ENCODE measurements at places on chromosomes 1 and 21.

GRCh38 chr1:229640455-229640854 is 14.4 kb downstream of the URB2 start:
- DNase-seq = no peak

- no peak for DNase-seq
Observed at GRCh38 chr1:183945428-183946319, 91.9 kb downstream of the COLGALT2 start.

DNA sequence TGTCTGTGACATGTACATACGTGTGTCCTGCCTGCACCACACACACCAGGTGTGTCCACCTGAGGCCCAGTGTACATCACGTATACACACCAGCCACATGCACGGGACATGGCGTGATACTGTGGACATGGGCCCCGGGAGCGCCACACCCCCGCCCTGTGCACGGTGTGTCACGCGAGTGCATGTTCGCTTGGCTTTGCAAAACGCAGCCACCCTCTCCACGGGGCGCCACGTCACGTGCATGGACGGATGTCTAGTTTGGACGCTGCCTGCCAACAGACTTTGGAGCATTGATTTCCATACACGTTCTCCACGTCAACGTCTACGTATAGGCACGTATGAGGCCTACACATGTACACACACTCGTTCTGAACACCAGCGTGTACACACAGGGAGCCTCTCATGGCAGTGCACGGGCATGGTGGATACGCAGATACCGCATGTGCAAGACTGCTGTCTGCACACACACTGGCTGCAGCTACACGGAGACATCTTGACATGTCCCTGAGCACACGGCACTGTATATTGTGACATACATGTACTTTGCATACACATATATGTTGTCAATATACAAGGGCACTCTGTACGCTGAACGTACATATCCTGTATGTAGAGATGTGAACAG is 2.7 kb downstream of the TMEM240 start:
- no peak for DNase-seq

GRCh38 chr1:110155878-110156522 is 5.7 kb downstream of the SLC6A17 start:
- no peak for DNase-seq

GRCh38 chr1:187514110-187514509 is 685.4 kb downstream of the PLA2G4A start:
- DNase-seq = no peak

GRCh38 chr21:20572582-20572981 is 425.6 kb upstream of the NCAM2 start:
- no peak for DNase-seq

DNA sequence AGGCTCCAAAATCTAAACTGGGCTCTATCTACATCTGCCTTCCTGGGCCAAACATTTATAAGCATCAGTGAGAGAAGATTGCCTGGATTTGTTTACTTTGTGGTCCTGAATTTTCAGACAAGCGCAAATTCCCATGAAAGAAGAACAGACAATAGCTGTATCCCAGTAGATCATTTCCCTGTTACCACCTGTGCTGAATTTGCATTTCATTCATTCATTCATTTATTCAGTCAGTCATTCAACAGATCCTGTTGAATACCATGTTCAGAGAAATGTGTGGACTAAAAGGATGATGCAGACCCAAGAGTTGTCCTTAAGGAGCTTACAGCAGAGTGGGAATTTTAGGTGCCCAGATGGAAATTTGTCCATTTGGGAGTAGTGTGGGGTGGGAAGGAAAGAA is 2.2 kb downstream of the PGM1 start:
- no peak for DNase-seq

DNA sequence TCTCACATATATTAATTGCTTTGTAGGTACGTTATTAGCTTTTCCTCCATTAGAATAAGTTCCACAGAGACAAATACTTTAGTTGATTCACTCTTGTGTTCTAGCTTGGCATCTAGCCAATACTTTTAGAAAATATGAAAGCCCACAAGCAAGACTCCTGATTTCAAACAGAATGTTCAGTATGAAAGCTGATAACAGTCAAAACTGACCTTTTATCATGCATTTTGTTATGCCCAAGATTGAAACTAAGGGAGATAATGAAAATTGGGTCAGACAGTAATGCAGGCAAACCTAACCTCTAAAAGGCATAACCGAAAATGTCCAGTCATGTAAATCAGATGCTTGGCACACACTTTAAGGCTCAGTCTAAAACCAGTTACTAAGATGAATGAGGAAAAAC is 61.7 kb downstream of the ERICH3 start:
- DNase-seq = no peak

- no peak for DNase-seq
Observed at GRCh38 chr1:156889802-156890580, 3.5 kb upstream of the PEAR1 start.

DNA sequence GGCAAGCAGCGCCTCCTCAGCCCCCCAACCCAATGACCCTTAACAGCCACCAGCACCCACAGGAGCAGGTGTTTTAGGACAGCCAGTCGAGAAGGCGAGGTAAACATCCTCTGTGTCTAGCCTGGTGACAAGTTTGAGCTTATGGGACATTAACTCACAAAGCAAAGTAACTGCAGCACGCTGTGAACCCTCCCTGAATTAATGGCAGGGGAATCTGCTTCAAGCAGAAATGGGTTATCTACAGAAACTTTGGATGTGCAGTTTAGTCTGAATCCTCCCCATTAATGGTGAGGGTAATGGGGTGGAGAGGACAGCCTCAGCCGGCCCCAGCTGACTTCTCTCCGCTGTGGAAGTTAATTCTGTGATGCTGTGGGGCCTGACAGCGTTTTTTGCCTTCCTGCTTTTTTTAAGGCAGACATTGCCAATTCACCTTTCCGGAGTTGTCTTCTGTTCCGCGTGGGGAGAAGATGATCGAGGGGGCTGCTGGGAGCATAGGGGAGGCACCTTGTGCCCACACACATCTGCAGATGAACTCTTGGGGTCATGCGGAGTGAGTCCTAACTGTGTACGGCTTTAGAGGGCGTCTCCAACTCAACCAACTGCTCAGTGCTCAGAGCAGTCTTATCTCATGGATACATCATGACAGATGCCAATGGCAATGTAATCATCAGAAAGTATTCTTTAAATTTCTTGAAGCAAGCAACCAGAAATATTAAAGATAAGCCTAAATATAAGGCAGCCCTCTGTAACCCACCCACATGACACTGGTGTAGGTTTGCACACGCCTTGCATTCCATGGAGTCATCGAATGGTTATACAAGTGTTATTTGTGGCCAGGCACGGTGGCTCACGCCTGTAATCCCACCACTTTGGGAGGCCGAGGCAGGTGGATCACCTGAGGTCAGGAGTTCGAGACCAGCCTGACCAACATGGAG is 41.0 kb downstream of the POFUT2 start:
- DNase-seq = no peak

DNA sequence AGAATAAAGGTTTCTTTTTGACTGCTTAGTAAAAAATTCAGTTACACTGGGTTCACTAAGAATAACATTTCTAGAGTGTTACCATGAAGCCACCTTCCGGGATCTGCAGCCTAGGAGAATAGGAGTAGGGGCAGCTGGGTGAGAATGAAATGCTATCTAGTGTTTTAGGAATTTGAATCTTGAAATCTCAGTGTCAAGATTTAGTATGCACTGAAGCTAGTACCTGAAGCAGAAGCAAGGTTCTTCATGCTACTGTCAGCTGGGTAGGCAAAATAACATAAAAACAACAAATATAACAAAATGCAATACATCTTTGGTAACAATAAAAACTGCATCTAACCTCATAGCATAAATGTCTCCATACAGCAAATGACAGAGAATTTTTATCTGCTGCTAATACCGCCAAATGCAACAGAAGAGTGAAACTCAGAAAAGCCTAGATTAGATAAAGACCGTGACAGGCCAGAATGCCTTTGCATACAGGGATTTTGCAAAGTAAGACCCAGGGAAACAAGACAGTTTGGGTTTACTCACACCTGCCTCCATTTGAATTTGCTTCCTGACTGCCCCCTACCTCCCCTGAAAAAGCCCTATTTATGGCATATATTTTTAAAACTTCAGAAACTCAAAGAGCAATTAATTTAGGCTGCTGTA is 58.2 kb downstream of the GADD45A start:
- no peak for DNase-seq

DNA sequence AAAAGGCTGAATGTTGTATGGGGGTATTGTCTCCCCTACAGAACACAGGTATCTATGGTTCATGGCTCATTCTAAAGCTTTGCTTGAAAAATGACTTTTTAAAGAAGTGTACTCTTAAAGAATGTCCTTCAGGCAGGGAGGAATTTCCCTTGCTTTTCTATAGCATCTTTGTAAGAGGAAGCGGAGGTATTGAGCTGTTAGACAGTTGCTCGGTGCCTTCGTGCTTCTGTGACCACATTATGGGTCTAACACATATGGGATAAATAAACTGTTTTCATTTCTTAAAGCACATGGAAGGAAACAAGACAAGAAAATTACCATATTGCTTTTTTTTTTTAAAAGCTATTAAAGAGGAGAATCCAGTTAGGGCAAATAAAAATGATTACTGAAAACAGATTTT is 182.9 kb downstream of the NTNG1 start:
- no peak for DNase-seq

GRCh38 chr1:151737479-151737878 is 16.2 kb downstream of the RIIAD1 start:
- no peak for DNase-seq

DNA sequence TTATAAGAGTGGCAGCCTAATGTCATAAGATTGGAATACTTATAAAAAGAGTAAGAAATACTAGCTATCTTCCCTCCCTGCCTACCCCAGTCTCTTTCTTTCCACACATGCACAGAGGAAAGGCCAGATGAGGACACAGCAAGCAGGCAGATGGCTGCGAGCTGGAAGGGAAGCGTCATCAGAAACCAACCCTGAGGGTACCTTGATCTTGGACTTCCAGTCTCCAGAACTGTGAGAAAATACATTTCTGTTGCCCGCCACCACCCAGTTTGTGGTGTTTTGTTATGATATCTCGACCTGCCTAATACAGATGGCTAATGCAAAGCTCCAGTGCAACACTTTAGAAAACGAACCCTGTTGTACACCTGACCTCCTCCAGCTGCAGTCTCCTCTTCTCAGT is 2.3 kb upstream of the OR2C3 start:
- no peak for DNase-seq

GRCh38 chr21:30048570-30048969 is 108.8 kb upstream of the GRIK1 start:
- no peak for DNase-seq

GRCh38 chr1:240522122-240522822 is 89.7 kb downstream of the GREM2 start:
- no peak for DNase-seq

DNA sequence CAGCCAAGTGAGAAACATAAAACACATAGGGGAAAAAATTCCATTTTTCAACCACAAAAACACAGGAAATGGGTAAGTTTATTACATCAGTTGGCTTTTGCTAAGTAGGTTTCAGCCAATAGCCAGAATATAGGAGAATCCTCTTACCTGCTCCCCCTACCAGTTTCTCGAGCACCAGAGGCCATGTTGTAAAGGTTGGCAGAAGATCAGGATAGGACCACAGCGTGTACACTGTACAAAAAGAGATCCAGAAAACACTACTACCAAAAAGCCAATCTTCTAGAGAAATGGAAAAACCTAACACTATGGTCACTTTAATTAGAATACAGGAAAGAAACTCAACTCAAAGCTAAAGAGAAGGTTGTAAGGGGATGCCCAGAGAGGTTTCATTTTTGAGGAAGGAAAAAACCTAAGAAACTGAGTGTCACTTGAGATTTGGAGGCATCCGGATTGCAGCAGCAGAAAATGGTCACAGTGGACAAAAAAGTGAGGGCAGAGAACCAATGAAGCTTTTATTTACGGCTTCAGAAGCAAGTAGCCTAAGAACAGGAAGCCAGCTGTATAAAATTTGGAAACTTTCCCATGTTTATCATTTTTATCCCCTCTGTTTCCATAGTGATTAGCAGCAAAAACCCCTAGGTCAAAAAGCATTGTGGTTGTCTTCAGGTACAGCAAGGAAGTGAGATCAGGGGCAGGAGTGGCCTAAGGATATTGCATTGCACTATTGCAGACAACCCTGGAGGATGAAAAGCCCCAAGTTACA is 2.9 kb downstream of the EIF2D start:
- DNase-seq = no peak

- no peak for DNase-seq
Observed at GRCh38 chr21:33650929-33651509, 8.7 kb downstream of the ITSN1 start.

- DNase-seq = no peak
Observed at GRCh38 chr1:33337441-33337840, 16.5 kb upstream of the A3GALT2 start.

GRCh38 chr21:36916718-36917117 is 49.8 kb downstream of the HLCS start:
- no peak for DNase-seq

DNA sequence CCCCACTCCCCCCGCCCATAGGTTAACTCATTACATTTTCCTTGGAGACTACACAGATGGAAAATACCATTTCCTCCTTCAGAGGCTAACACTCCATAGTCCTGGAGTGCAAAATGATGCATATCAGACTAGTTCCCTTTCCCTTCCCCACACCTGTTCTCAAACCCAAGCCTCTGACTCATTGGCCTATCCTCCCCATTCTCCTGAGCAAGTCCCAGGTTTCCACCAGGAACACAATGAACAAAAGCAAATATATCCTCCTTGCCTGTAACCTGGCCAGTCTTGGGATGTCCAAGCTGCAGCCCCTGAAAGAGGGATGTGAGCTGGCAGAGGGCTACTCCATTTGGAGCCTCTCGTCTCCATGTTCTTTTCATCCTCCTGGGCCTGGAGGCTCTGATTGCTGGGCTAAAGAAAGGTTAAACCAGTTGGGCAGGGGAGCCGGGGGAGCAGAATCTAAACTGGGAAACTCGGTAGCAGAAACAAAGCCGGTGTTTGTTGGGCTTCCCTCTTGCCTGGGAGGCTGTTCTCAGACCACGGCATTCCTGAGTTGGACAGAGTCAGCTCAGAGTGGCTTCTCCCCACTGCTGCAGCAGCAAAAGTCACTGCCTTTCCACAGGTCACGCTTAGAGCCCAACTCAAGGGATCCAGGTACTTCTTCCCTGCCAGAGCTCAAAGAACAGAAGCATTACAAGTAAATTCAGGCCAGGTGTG is 13.9 kb downstream of the SSR2 start:
- DNase-seq = no peak

GRCh38 chr1:38585460-38585859 is 274.1 kb downstream of the RRAGC start:
- no peak for DNase-seq

DNA sequence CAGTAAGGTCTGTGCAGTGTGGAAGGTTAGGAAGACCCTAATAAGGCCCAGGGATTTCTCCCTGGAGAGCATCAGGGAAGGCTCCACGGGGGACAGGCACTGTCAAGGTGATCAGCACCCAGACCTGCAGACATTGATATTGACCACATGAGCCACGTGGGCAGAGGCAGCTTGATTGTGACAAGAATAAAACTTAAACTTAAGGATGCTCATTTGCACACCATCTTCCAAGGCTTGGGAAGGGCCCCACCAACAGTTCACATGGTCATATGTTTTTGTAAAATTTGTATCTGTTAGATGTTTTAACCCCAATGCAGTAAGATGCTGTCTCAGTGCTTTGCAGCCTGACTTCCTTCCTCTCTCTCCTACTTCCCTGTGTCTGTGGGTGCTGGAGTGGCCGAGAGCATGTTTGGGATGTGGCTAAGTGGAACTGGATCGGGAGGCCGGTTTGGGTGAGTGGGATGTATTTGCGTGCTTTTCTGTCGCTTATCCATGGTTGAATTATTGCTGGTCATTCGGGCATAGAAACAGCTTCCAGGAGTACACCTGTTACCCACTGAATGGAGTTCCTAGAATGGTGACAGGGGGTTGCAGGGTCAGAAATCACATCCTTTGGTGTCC is 49.8 kb upstream of the OLIG2 start:
- DNase-seq = no peak

All from BJ (cell line).